ENCODE measurements at places on chromosomes 2 and 18.

DNA sequence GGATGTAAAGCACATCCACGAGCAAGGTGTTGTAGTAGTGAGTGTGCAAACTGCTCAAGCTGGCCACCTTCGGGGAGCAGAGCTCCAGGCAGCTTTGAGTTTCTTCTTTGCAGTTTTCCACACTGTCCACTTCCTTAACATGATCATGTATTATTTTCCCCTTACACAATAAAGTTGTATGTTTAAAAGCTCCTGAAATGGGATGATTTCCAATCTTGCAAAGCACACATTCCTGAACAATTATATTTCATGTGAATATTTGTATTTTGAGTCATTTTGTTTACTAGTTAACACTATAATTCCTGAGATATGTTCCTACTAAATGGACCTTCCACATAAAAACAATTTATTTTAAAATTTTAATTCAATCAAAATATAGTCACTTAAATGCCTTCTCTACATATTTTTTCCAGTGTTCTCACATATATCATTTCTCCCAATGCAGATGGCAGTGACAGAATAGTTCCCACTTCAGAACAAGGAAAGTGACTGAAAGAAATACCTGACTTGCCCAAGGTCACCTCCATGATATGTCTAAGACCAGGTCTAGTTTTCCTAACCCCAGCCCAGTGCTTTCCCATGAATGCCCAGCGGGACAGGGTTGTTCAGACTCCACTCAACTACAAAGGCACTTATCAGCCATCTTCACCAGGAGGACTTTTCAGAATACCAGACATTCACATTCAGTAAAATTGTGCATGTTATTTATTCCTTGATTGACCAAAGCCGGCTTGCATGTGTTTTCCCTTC, 5.5 kb downstream of the CYB5A start:
- DNase-seq = no peak

- no peak for DNase-seq
These were observed 228.0 kb downstream of the PIK3C3 start for GRCh38 chr18:42182728-42183700.

- no peak for DNase-seq
These were observed 7.9 kb downstream of the CABLES1 start for GRCh38 chr18:23143016-23143814.

GRCh38 chr2:199819746-199820145, 31.2 kb downstream of the FTCDNL1 start:
- DNase-seq = no peak

- DNase-seq = no peak
These were observed 57.5 kb downstream of the DTNB start for GRCh38 chr2:25615920-25616319.

- no peak for DNase-seq
These were observed 62.7 kb upstream of the KIF5C start for GRCh38 chr2:148812306-148812705.

GRCh38 chr2:29582062-29582461, 339.3 kb downstream of the ALK start:
- no peak for DNase-seq

Data from NCI-H774 (cell line).